ENCODE measurements at places on chromosomes 3 and 15. TPM values are rescaled to one million over a fixed set of nuclear protein-coding genes. Genes with fewer than 3 reads are reported as not detected.

OXSM gene
- total RNA-seq, result 11.4 TPM

LMCD1 gene
- 9.5 TPM for total RNA-seq

DLL4 gene
- 257 TPM for total RNA-seq

TUSC7 gene
- not detected for total RNA-seq

IL5RA gene
- not detected for total RNA-seq

DNA sequence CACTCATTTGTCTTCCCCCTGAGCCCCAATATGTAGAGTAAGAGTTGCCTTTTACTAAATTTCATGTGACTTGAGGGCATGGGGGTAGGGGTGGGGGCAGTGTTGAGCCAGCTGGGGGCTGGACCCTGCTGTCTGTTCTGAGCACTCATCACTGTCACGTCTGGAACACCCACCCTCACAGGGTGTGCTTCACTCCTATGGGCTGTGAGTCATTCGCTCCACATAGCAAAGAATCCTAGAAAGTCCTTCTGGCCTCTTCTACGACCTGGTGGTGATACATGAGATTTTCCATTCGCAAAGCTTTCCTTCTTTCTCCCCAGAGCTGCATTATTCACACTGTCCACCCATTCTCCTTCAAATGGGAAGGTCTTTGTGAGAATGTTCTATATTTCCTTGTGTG, 43.6 kb upstream of the MGLL start:
- DNase-seq, result no peak

- DNase-seq, result no peak
Observed at GRCh38 chr3:172201136-172201869, 161.9 kb downstream of the FNDC3B start.

- no peak for DNase-seq
Observed at GRCh38 chr3:41126961-41127360, 72.3 kb upstream of the CTNNB1 start.

GRCh38 chr3:87136066-87136596, 91.0 kb upstream of the CHMP2B start:
- no peak for DNase-seq

GRCh38 chr3:148930752-148931151, 60.6 kb upstream of the GYG1 start:
- DNase-seq, result no peak

DNA sequence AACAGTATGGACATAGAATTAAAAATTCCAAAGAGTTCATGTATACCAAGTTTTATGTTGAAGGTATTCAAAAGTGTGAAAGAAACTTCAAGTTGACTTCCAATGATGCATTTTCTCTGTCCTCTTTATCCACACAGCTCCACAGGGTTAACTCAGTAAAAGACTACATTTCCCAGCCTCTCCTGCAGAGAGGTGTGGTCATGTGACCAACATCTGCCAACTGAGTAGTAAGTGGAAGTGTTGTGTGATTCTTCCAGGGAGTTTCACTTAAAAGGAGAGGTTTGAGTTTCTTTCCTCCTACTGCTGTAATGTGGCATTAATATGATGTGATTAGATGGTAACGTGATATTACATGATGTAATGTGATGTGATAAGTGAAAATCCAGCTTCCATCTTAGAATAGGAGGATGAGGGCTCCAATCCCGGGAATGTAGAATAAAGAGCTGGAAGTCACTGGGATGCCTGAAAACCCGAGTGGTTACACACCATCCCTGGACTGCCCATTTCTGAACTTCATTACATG, 280.6 kb downstream of the ARRDC4 start:
- no peak for DNase-seq

GRCh38 chr3:125594125-125594524, 1.2 kb downstream of the OSBPL11 start:
- DNase-seq, result no peak

DNA sequence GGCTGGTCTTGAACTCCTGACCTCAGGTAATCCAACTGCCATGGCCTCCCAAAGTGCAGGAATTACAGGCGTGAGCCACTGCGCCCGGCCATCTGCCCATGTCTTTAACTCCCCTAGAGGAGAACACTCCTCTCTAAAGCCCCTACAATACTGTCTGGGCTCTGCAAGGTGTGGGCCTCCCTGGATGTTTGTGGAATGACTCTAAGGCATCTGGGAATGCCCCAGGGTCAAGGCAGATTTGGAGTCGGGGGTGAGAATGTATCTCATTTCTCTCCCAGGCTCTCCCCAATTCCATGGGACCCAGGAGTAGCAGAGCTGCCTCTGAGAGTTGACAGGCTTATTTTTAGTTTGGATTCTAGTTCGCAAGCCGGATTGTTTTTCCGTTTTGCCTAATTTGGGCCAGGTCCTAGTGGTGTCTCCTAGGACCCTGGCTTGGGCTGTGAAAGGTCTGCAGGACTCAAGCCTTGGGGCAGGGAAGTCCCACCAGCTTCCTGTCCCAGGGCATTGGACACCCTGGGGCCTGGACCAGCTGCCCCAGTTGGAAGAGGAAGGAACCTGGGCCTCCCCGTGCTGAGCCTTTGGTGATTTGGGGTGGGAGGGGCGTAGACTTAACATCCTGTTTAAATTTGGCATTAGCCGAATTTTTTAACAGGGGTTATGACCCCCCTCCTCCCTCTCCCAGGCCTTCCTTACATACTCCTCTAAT, 53.5 kb downstream of the MAGEF1 start:
- DNase-seq, result no peak

DNA sequence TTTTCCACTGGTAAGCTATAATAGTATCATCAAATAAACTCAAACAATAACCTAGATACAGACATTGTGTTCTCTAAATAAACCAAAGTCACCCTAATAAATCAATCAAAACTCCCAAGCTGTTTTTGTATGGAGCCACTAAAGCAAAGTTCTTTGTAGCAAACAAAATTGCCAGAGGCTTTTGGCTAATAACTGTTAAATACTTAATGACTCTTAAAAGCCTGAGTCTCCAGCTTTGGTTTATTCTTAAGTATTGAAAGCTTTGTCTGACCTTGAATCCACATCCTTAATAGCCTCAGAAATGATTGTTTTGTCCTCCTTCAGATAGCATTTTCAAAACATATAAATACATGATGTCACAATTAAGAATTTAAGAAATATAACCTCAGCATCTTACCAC, 725.3 kb downstream of the SI start:
- DNase-seq, result no peak

DNA sequence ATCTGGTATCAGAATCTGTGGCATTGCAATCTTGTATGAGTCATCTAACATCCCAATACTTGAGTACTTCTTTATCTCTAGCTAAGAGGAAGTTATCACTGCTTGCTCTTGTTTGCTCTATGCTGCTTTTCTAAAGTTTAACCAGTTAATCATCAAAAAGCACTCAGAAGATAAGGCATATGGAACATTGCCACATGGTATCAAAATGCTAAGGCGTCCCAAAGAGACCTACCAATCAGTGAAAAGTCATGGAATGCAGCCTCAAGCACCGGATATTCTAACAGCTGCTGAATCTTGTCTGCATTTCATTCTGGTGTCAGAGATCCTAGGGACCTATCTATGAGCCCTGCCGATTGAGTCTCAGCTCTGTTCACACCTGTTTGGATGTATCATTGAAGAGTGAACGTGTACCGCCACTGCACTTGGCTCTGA, 192.8 kb downstream of the ARPP21 start:
- no peak for DNase-seq

GRCh38 chr3:10676905-10677304, 139.1 kb upstream of the SLC6A11 start:
- DNase-seq, result no peak

- no peak for DNase-seq
Observed at GRCh38 chr3:196842567-196843434, 24.9 kb upstream of the SENP5 start.

DNA sequence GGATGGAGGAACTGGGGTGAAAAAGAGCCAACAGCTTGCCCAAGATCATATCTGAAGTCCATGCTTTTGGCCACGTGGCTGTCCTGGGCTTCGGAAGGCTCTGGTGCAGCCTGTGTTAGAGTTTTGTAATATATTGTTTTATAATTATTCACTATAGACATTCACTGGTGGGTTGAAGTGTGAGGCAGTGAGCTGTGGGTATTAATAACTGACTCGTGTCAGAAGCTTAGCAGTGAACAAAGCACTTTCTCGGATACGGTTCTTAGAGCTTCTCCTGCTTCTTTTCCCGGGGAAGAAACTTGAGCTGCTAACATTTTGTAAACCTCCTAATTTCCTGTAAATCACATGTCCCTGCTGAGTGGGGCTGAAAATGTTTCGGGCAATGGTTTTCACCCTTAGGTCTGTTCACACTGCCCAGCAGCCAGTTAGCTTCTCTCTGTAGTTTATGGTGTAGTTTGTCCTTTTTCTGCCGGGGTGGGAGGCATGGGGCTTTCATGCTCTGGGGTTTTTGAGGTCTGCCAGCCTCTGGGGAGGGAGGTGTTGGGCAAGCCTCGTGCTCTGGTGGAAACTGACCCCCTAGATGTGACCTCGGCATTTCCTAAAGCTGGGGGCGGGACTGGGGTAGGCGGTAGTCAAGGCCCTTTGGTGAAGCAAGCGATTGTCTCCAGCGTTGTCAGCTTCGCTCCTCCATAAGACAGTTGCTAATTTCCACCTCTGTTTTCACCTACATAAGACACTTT, 1.7 kb downstream of the MRAS start:
- no peak for DNase-seq

DNA sequence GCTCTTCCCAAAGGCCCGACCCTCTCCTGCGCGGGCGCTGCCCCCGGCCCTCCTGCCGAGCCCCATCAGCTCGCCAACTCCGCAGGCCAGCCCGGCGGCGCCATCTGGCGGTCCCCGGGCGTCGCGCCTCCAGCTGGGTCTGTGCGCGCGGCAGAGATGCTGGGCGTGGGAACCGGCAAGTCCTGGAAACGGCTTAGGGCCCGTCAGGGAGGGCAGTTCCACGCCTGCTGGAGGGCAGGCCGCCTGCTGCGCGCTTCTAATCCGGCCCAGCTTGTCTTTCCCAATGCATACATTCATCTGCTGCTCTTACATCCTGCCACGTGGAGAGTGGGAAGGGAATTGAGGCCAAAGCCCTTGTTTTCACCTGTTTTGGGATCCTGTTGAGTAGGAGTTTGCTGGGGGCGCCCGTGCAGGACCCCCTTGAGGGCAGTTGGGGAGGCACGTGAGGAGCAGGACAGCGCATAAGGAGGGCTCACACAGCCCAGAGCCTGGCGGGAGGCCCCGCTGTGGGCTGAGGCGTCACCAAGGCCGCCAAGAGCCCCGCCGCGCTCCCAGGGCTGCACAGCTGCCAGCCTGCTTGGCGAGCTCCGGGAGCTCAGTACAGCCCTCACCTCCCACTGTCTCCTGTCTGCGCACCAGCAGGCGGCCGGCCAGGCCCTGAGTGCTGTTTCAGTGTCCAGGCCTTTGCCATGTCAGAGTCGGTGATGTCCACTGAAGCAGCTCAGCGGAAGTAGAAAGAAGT, 165.6 kb downstream of the NSMCE3 start:
- DNase-seq, result peak; percentile 93

- DNase-seq, result no peak
Observed at GRCh38 chr15:25422021-25422420, 16.8 kb downstream of the UBE3A start.

DNA sequence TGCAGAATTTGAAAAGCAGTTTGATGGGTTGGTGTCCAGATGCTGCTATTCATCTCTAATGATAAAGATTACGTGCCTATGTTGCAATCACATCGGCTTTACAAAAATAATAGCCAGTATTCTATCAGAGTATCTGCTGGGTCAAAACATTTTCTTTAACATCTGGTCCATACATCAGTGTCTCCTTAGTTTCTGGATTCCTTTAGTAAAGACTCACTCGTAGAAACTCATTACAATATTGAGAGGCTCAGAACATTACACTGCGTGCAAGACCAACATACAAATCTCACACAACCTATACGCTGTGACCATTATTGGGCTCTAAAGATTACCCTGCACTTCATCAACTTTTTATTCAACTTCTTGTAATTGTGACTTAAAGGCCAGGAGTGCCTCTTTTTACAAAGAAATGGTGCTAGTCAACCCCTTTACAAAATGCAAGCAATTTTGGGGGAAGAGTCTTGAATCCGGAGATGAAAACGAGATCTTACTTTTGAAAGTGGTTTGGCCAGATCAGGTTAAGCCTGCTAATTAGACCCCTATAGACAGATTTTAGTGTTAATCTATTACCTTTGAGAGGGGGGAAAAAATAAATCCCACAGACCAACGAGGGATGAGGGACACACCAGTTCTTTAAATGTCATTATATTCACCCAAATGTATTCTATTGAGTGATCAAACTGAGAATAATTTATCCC, 2.9 kb downstream of the TRA2B start:
- DNase-seq, result no peak

All from endothelial cell (in vitro differentiated cells).